ENCODE measurements at places on chromosomes 1 and 21.

DNA sequence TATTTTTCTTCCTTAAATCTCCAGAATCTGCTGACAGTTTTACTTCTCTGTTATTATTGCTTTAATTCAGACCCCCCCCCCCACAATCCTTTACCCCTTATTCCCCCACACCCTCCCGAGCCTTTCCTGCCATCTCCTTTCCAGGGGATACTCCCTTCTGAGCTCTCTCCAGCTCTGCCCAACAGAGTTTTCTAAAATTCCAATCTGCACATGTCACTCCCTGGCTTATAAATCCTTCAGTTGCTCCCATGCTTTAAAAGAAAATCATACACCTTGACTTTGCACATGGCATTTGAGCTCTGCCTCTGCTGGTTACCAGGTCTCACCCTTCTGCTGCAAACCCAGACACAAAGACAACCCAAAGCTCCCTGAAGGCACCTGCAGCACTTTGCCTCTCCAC, 11.7 kb upstream of the EPS8L3 start:
- no peak for DNase-seq

DNA sequence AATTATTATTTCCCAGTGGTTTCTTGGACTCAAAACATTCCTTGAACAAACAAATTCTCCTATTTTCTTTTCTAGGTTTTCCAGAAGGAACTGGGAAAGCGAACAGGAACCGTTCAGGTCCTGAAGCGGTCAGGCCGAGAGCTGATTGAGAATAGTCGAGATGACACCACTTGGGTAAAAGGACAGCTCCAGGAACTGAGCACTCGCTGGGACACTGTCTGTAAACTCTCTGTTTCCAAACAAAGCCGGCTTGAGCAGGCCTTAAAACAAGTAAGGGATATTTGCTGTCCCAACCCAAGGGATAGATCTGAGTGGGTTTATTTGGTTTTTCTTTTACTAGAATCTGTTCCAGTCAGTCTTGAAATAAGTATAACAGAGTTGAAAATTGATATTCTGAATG, 39.4 kb upstream of the BMP8A start:
- no peak for DNase-seq

- DNase-seq = no peak
Observed at GRCh38 chr1:154777781-154778180, 92.3 kb downstream of the KCNN3 start.

DNA sequence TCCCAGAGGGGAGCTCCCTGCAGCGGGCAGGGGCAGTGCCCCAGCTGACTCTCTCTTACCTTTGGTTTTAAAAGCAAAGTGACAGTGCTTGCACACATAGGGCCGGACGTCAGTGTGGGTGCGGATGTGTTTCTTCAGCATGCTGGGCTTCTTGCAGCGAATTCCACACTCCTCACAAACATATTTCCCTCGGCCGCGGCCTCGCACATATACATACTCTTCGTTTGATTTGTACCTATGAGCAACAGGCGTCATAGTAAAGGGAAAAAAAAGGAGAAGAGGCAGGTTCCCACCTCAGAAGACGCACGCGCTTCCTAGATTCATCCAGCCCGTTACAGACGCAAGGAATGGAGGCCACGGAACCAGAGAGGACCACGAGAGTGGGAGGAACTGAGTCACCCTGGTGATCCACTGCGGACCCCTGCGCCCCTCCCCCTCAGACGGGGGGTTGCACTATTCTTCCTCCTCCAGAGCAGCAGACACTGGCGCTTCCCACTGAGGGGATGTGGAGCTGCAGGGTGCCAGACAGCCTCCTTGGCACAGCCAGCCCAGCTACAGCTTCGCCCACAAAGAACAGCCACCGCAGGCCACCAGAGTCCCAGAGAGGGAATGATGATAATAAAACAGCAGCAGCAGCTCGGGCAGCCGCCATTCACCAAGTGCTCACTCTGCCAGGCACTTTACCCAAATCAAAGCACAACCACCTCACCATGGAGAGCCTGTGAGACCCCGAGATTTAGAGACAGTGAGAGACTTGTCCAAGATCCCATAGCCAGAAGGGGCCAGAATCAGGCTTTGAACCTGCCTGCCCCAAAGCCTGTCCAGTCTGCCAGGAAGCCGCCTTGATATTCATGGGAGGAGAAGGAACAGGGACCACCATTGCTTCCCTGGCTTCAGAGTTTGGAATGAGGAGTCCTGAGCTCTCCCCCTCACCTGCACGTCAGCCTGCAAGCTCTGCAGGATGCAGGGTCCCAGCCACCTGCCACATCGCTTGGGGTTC, 40.5 kb upstream of the EDN2 start:
- no peak for DNase-seq

DNA sequence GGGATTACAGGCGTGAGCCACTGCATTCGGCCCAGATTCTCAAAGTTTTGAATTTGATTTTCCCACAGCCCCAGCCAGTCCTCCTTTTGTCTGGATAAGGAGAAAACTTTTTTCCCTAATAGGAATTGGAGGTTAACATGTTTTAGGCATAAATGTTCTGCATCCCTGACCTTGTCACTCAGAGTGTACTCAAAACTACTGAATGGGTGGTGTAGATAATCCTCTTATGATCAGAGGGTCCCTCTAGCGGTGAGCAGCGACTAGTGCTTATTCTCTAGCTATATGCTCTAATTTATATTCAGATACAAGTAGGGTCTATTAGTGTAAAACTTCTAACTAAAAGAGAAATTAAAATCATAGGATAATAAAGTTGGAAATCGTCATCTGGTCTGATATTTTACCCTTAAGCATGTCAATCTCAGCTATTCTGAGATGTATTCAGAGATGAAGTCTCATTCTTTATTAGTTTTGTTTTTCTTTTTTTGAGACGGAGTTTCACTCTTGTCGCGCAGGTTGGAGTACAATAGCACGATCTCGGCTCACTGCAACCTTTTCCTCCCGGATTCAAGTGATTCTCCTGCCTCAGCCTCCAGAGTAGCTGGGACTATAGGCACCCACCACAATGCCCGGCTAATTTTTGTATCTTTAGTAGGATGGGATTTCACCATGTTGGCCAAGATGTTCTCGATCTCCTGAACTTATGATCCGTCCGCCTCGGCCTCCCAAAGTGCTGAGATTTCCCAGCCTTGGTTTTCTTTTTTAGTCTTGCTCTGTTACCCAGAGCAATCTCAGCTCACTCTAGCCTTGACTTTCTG, 2.7 kb upstream of the PSMD4 start:
- no peak for DNase-seq

GRCh38 chr1:43565600-43566360, 35.1 kb downstream of the PTPRF start:
- DNase-seq = peak; percentile 65

DNA sequence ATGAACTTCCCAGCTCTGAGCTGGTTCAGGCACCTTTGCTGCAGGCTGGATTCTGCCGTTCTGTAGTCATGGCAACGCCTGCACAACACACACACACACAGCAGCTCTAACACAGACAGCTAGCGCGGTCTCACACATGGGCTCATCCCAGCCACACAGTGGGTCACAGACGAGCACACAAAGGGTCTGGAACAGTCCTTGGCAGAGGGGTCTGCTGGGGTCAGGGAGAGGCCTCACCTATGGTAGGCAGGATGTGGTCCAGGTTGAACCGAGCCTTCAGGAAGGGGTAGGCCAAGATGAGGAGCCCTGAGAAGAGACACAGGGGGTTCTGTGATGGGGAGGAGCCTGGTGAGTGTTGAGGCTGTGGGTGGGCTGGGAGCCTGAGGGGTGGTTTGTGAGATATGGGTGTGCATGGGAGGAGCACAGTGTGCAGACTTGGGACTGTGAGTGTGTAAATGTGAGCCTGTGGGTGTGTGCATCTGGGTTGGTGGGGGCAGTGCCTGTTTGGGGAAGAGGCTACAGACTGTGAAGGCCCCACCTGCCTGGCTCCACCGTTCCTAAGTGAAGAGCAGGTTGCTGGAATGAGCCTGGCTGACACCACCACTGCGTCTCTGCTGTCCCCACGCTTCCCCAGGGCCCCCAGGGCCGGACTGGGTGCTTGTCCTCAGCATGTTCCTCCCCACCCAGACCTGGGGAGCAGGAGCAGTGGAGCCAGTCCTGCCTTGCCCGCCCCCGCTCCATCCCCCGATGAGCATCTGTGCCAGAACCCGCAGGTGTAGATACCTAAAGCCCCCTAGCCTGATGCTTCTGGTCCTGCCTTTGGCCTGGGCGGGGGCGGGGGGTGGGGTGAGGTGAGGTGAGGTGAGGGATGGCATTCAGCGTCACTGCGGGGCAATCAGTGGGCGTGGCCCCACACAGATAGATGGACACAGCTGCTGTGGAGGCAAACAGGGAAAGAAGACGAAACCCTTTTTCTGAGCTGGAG, 1.5 kb downstream of the KNCN start:
- DNase-seq = peak; percentile 66

DNA sequence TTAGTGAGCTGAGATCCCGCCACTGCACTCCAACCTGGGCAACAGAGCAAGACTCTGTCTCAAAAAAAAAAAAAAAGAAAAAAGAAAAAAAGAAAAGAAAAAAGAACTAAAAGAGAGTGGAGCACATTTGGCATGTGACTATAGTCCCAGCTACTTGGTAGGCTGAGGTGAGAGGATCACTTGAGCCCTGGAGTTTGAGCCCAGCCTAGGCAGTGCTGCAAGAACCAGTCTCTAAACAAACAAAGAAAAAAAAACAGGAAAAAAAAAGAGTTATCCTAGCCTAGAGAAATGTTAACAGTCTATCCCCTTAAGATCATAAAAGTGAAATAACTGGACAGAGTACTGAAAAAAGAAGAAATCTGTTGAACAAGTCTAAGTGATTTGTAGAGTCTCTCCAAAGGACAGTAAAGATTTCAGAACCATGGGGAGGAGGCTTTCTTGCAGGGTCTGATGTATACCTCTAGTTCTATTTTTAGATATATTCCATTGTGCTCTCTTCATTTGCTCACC, 4.5 kb upstream of the PRDX1 start:
- no peak for DNase-seq

- no peak for DNase-seq
Observed at GRCh38 chr1:184388971-184389370, 2.1 kb downstream of the C1orf21 start.

GRCh38 chr1:39654291-39654690, 14.8 kb upstream of the HEYL start:
- no peak for DNase-seq

GRCh38 chr1:117759535-117759934, 153.7 kb downstream of the TENT5C start:
- no peak for DNase-seq

GRCh38 chr21:37028570-37028969, 22.1 kb downstream of the RIPPLY3 start:
- no peak for DNase-seq
